ENCODE measurements at places on chromosomes 7 and 10.

GRCh38 chr7:38368191-38368605 lies 94.8 kb upstream of the TARP start:
- DNase-seq = peak; percentile 85

GRCh38 chr7:17301471-17302456 lies 3.3 kb downstream of the AHR start:
- DNase-seq = no peak

GRCh38 chr10:109995595-109995994 lies 12.2 kb upstream of the ADD3 start:
- no peak for DNase-seq

GRCh38 chr7:23191022-23191421 lies 9.2 kb downstream of the NUP42 start:
- no peak for DNase-seq

GRCh38 chr7:139339025-139339424 lies 2.1 kb upstream of the FMC1 start:
- no peak for DNase-seq

- no peak for DNase-seq
Measured at GRCh38 chr10:71072131-71072822, 140.1 kb upstream of the UNC5B start.

- DNase-seq = no peak
Measured at GRCh38 chr10:4684434-4684833, 141.6 kb upstream of the AKR1E2 start.

GRCh38 chr10:6713716-6714115 lies 133.6 kb upstream of the PRKCQ start:
- no peak for DNase-seq

DNA sequence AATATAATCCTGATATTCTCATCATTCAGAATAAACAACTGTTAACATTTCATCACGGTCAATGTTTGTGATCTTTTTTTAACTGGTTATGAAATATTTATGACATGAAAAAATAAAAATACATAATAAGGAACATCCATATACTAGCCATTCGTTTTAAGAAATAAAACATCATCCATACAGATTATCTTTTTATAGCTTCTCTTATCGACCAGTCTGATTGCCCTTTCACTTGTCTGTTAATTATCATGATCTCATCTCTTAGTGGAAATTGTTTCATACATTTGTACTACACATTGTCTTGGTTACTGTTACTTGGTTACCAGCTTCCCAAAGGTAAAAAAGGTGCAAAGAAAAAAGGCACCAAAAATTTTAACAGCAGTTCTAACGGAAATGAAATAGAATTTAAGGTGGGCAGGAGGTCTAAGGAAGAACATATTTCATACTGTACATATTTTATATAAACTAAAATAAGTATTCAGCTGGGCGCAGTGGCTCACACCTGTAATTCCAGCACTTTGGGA lies 8.4 kb downstream of the ARHGAP21 start:
- no peak for DNase-seq

GRCh38 chr10:114876602-114877300 lies 55.2 kb downstream of the FHIP2A start:
- DNase-seq = peak; percentile 17

DNA sequence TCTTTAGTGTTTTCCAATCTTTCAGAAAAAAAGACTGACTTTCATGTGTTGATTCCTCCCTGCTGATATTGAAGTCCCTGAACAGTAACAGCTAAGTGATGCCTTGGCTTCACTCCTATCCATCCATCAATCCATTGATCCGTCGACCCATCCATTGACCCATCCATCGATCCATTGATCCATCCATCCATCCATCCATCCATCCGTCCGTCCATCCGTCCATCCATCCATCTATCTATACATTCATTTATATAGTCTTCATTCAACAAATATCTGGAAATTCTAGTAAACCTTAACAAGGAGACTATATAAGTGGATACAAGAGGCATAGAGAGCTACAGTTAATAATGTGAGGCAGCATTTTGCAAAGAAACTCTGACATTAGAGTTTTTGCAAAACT lies 21.6 kb upstream of the LAMB1 start:
- no peak for DNase-seq

- no peak for DNase-seq
Measured at GRCh38 chr7:23968791-23969190, 258.8 kb downstream of the STK31 start.

DNA sequence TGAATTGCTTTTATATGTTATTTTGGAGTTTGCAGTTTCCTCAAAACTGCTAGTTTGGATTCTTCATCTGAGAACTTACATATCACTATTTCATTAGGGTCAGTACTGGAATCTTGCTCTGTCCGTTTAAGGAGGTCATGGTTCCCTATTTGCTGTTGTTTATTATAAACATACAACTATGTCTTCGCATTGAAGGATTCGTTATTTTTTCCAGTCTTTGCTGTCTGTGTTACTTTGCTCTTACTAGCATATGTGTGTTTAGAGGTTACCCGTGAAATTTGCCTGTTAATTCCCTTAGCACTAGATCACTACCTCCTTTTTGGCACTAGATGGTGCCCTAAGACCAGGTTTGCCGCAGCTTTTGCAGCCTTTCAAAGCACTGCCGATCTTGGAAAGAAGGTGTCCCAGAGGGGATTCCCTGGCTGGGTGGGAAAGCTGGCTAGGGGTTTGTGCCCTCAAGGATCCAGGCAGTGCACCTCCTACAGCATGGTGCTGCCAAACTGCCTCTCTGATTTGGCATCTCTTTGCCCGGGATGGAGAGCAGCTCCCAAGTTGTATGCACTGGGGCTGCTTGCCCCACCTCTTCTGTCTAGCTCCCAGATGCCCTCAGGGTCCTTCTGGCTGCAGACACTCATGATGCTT lies 103.1 kb upstream of the APBB1IP start:
- peak; percentile 68 for DNase-seq

DNA sequence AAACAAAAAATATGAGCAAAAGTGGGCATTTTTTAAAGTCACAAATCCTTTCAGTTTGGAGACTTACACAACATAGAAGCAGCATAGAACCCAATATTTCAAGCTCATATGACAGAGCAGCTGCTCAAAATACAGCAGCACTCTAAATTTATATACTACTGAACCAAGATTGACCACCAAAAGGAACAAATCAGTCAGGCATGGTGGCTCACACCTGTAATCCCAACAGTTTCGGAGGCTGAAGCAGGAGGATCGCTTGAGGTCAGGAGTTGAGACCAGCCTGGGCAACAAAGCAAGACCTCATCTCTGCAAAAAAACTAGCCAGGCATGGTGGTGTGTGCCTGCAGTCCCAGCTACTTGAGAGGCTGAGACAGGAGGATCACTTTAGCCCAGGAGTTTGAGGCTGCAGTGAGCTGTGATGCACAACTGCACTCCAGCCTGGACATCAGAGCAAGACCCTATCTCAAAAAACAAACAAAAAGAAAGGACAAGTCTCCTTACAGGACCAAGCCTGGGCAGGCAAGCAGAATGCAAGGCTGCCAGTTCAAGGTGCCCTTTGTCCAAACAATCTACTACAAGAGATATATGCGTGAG lies 40.0 kb downstream of the PARD3 start:
- DNase-seq = no peak

GRCh38 chr7:34751725-34752643 lies 94.0 kb downstream of the NPSR1 start:
- no peak for DNase-seq

GRCh38 chr10:21313691-21314090 lies 211.8 kb downstream of the SKIDA1 start:
- DNase-seq = no peak

DNA sequence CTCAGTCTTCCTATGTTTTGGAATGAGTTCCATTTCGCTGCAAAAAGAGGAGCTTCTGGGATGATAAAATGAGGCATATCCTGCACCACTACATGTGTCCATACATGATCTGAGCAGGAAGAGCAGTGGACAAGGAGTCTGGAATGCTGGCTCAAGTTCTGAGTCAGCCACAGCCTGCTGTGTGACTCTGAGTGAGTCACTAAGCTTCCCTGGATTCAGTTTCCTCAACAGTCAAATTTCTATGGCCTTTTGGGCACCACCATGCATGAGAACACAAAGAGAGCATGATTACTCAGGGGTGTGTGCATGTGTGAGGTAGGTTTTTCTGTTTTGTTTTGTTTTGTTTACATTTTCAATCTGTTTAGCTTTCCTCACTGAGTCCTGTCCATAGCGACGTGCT lies 254.6 kb downstream of the ANKRD30A start:
- DNase-seq = no peak

DNA sequence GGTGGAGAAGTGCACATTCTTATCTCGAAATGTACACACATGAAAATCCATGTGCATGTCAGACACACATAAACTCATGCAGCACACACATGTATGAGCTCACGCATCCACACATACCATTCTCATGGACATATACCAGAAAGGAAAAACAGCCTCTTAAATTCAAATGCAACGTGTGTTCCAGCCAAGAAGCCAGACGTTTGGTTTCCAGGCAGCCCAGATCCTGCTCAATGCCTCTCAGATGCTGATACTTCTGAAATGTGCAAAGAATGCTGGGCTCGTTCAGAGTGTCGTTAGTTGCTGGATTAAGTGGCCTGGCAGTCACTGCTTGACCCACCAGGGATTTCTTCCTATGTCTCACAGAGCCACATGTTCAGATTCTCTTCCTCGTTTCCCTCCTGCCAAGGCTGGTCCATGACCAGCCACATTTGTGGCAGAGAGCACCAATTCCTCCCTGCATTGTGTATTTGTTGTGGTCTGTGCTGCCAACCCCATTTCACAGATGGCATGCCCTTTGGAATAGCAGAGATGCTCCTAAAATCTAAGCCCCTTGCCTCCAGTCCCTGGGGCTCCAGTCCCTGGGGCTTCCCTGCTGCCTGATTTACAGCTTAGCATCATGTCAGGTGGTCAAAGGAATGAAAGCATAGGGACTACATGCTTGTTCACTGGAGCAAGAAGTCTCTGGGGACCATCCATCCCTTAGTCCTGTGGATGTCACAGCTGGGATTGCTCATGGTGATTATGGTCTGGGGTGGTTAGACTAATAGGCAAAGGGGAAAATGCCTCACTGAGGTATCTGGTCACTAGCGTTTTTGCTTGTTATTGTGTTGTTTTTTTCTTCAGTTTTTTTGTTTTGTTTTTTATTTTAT lies 426.6 kb downstream of the PLXNA4 start:
- no peak for DNase-seq

GRCh38 chr10:114034923-114035645 lies 8.6 kb upstream of the ADRB1 start:
- DNase-seq = no peak

DNA sequence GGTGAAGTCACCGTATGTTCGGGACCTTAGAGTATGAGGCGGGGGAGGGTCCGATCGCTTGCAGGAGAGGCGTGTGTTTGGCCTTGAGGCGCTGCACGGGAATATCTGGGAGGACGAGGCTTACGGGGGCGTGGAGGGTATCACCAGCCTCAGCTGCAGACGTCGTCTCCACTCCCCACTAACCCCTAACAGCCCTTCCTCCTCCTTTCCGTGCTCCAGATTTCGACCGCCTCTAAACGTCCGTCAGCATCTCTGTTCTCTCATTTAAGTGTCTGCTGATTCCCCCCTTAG lies 23.5 kb upstream of the ZNF12 start:
- DNase-seq = peak; percentile 19

GRCh38 chr7:12518920-12519681 lies 51.4 kb upstream of the SCIN start:
- DNase-seq = no peak

DNA sequence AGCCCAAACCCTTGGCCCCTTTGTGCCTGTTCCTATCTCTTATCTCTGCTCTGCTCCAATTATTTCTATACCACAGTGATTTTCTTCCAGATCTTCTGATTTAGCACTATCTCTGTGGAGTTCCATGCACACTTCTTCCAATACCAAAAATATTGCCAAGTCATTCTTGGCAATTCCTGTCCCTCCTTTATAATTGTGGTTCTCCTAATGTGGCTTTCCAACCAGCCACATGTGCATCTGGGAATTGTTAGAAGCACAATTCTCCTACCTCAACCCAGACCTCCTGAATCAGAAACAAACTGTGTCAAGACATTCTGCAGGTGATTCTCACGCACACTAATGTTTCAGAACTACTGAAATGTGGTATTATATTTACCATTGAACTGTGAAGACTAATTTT lies 447.8 kb upstream of the IGFBP3 start:
- no peak for DNase-seq

- DNase-seq = no peak
Measured at GRCh38 chr7:99446096-99446495, 7.4 kb downstream of the CPSF4 start.

- no peak for DNase-seq
Measured at GRCh38 chr7:82506702-82507101, 63.1 kb upstream of the CACNA2D1 start.
